ENCODE measurements at places on chromosomes 12 and 14.

GRCh38 chr14:52044791-52045522, 23.9 kb downstream of the NID2 start:
- ATAC-seq = peak; percentile 94

DNA sequence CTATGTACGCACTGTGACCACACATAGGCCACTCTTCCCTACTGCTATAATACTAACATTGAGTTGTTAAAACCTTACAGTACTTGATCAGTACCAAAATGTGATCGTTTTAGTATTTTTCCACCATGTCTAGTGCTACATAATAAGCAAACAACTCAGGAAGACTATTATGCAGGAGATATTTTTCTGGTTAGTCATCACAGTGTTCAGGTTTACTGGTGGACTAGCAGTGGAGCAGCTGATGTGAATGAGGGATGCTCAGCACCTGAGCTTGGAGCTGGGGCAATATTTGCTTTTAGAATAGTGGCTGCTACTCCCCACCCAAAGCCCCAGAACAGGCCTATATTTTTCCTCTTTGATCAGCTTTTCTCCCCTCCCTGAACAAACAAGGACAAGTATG, 513.1 kb downstream of the KCNH5 start:
- no peak for ATAC-seq

GRCh38 chr12:79514730-79515529, 175.8 kb downstream of the PAWR start:
- ATAC-seq = peak; percentile 56

GRCh38 chr14:96117960-96118359, 78.8 kb downstream of the C14orf132 start:
- no peak for ATAC-seq

DNA sequence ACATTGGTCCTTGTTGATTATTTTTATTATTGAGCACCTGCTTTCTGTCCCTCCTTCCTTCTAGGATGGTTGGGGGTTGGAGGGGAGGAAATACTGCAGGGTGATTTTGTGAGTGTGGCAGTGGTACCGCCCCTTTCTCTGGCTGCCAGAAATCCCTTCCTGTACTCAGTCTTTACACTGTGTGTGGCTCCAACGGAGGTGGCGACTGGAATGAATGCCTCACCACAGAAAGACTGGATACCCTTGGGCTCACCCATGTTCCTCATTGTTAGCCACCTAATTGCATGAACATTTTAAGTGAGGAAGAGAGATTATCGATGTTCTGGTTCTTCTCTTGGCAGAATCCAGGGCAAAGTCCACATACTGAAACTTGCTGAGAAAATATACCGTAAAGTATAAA, 272.0 kb upstream of the E2F7 start:
- ATAC-seq = peak; percentile 85

DNA sequence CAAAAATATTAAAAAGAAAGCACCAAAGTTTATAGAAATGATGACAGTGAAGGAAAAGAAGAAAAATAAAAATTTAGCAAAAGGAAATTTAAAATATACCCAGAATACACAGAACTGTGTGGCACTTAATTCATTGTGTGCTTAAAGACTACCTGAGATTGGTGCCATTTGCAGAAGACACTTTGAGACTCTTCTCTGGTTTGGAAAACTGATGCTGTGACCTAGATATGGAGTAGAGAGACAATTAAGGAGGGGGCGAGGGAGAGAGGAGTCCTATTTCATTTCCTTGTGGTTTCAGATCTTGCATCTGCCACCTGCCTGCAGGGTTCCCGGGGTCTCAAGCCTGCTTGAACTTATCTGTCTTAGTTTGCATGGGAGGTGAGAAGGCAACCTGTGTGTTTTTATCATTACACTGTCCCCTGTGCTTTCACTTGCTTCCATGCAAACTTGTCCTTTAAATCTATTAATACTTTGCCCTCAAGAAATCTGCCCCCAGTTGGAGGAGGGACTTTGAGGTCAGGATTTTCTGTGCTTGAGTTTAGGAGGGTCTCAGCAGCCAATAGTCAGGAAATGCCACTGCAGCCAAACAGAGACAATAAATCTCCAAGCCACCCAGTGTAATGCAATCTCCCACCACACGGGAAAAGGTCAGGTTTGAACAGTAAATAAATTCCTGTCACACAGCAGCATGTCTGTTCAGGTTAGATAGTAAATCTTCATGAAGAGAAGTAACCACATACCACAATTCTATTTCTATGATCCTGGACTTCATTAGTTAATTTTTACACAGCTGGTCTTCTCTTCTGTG, 119.4 kb downstream of the CAND1 start:
- peak; percentile 66 for ATAC-seq

- no peak for ATAC-seq
Measured at GRCh38 chr12:55469291-55469690, 647 bp downstream of the OR6C70 start.

DNA sequence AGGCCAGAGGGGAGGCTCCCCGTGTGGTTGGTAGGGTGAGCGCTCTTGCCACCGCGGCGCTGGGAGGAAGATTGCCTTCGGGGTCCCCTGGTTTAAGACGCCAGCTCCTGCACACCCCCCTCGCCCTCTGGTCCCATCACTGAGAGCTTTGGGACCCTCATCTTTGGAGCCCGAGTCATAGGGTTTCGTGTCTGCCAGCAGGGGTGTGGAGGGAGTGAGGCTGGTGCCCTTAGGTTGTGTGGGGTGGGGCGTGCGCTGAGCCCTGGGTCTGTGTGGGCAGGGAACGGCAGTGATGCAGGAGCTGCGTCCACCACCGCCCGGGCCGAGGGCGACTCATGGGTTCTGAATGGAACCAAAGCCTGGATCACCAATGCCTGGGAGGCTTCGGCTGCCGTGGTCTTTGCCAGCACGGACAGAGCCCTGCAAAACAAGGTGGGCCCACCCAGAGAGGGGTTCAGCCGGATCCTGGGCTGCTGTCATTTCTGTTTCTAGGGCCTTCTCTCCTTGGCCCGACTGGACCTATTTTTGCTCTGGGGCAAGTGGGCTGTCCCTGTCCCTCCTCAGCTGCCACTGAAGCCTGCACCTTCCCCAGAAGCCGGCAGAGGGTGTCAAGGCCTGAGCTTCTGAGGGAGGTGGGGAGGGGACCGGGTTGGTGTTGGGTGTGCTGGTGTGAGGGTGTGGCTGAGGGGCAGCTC, 12.1 kb downstream of the ACADS start:
- peak; percentile 39 for ATAC-seq

- ATAC-seq = no peak
Measured at GRCh38 chr14:96102081-96102856, 63.1 kb downstream of the C14orf132 start.

DNA sequence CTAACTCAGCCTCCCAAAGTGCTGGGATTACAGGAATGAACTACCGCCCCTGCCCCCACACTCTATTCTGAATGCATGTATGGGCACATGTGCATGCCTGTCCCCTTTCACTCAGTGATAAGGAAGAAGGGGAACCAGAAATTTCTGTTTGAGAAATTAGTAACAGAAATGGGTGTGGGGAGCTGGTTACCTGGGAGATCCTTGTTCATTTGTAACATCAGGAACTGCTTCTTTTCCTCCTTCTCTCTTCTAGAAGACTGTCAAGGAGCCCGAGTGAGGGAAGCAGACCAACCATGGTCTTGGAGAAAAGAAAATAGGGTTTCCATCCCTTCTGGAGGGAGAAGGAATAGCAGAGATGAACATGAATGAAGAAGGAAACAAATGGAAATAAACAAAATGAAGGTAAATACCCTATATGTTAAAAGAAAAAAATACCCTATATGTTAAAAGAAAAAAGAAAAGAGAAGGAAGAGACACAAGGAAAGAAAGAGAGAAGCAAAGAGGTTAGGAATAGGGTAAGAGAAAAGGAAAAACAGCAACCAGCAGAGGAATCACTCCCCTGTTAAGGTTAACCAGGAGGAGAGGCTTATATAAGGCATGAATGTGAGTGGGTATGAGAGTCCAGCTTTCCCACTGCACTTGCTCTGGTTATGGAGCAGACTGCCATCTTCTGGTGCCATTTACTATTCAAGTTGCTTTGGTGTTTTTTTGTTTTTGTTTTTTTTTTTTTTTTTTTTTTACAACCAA, 3.3 kb downstream of the PPP1R3E start:
- ATAC-seq = no peak

- no peak for ATAC-seq
Measured at GRCh38 chr12:88251798-88252197, 109.7 kb downstream of the TMTC3 start.

DNA sequence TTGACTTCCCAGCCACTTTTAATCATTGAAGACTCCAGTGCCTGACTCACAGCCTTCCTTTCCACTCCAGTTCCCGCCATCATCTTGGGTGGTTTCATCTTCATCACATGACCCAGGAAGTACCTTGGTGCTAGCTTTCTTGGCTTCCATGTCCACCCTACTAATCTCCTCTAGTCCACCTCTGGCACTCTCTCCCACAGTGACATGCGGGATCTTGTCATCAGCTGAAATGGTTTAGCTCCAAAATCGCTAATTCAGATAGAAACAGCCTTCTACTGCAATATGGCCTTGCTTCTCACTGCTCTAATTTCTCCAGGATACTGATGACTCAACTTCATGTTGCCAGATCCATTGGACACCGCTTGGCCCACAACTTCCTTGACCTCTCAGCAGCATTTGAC, 24.5 kb downstream of the WDR20 start:
- ATAC-seq = peak; percentile 89

DNA sequence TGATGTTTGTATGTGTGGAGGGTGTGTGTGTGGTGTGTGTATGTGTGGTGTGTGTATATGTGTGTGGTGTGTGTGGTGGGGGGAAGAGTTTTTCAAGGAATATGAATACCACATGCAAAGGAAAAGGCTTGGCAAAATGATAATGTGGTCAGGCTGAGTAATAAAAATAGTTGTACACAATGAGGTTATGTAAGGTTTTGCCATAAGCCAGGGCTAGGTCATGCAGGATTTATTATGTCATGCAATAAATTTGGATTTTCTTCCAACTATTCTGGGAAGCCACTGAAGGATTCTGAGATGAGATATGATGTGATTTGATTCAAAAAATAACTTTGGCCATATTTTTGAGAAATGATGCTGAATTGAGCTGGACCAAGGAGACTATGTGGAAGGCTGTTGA, 1191.6 kb upstream of the SEL1L start:
- no peak for ATAC-seq

GRCh38 chr12:6407236-6407954, 23.4 kb downstream of the LTBR start:
- no peak for ATAC-seq

DNA sequence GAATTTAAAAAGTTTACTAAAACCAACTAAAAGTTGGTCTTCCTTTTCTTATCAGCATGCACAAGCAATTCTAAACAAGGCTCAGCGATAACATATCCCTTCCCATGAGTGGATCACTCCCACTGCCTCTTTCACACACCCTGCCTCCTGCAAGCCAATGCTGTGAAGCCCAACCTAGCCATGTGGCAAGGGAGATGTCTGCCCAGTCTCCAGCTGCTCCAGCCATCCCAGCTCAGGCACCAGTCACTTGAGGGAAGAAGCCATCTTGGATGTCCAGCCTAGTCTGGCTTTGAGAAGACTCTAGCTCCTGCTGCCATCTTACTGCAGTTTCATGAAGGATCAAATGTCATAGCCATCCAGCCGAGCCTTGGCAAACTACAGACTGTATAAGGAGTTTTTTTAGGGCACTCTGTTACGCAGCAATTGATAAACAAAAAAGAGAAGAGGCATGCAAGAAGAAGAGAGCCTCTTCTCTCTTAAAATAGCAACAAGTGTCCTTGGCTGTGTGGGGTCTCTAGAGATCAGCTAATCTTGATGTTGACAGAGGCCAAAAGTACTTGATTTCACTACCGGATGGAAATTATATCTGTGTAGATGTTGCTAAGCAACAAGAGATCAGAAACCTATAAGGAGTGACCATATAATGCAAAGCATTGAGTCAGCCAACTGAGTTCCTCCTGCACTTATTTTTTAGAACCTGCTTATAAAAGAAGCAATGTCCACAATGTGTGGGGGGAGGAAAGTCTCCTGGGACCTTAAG, 108.9 kb downstream of the PTCSC3 start:
- ATAC-seq = no peak

DNA sequence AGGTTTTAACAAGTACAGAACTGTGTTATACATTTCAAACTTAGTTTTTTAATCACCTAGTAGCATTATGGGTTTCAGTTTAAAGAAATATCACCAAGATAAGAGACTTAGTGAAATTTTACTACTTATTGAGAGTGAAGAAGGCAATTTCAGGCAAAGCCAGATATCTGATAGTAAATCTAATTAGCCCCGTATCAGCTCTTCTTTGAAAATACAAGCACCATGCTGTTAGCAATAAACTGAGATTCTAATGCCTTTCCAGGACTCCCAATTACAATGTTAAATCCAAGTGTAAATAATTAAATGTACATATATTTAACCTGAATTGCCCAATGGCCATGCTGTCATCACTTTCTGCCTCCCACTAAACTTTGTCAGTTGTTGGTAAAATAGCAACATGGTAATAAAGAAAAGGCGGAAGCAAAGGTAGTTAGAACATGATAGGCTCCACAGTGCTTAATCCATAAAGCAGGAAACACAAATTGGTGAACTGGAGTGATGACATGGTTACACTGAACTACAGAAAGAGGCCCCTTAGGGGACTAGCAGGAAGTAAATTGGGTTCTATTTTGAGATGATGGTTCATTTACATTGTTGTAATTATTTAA, 646.1 kb downstream of the C12orf50 start:
- ATAC-seq = no peak

Measured in SK-N-SH treated with all-trans-retinoic acid at 6 μM for 48 hours (cell line).